ENCODE measurements at places on chromosomes 1 and 21. TPM values are rescaled to one million over a fixed set of nuclear protein-coding genes. Genes with fewer than 3 reads are reported as not detected.

- DNase-seq, result no peak
Measured at GRCh38 chr1:201241736-201242135, 41.6 kb upstream of the PKP1 start.

DNA sequence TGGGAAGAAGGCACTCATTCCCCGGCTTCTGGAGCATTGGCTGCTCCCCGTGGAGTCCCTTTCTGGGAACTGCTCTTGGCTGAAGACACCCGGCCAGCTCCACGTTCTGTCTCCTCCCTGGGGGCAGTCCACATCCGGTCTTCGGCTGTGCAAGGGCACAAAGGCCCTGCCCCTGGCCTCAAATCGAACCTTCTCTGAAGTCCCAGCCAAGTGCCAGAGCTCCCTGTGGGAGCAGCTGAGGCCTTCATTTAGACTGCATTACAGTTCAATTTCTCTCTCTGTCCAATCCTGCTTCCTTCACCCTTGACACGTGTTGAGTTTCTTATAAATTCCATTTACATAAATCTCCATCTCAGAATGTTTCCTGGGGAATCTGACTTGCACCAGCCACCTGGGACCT is 132.9 kb upstream of the POU3F1 start:
- no peak for DNase-seq

CD1B gene
- total RNA-seq, result not detected

IVL gene
- not detected for total RNA-seq

DCDC2B gene
- total RNA-seq, result not detected

PPIAL4G gene
- not detected for total RNA-seq

Data from IMR-90 (cell line).